Kidney tubule cell (primary cell): ENCODE measurements at places on chromosomes 13 and 19.
A peak's percentile ranks its signal among the peaks of the same experiment; 100 is the strongest.

DNA sequence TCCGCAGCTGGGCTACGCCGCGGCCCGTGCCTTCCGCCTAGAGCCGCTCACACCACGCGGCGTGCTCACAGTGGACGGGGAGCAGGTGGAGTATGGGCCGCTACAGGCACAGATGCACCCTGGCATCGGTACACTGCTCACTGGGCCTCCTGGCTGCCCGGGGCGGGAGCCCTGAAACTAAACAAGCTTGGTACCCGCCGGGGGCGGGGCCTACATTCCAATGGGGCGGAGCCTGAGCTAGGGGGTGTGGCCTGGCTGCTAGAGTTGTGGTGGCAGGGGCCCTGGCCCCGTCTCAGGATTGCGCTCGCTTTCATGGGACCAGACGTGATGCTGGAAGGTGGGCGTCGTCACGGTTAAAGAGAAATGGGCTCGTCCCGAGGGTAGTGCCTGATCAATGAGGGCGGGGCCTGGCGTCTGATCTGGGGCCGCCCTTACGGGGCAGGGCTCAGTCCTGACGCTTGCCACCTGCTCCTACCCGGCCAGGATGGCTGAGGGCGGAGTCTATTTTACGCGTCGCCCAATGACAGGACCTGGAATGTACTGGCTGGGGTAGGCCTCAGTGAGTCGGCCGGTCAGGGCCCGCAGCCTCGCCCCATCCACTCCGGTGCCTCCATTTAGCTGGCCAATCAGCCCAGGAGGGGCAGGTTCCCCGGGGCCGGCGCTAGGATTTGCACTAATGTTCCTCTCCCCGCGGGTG lies 7.4 kb downstream of the DBP start:
- no peak for DNase-seq

DNA sequence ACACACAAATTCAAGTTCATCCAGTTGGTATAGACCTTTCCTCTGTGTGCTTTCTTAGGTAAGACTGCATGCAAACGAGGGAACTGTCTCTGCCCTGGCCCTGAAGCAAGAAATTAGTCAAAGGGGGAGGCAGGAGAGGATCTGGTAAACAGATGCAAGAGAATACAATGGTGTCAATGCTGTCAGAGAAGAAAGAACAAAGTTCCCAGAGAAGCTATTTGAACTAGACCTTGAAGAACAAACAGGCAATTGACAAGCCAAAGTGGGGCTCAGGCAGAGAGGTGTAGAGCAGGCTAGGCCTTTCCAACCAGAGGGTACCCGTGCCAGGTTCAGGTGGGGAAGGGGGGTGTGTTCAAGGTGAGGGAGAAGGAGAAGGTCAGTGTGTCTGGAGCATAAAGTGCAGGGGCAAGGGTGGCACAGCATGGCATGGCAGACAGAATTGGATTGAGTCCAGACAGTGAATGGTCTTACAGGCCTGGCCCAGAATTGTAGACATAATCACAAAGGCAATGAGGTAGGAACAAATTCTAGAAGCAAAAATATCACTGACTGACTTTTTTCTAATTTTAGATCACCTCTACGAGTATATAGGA lies 95.0 kb upstream of the STARD13 start:
- no peak for DNase-seq

GRCh38 chr13:71663431-71663830 lies 203.6 kb downstream of the DACH1 start:
- peak; percentile 8 for DNase-seq

DNA sequence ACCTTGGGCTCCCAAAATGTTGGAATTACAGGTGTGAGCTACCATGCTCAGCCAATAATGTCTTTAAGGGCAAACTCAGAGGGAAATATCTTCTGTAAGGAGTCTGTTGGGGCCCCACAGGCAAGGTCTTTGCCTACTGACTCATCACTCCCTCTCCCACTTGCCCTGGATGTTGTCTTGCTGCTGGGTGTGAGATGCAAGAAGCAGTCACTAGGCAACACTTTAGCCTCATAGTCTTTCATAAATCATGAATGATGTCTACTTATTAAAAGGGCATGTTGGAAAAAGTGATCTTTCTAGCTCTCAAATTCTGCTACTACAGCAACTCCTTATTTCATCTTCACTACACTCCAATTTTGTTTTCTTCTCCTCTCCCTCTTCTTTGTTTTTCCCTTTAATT lies 34.6 kb upstream of the SLC10A2 start:
- peak; percentile 16 for DNase-seq

GRCh38 chr19:28500982-28501630 lies 711.8 kb downstream of the UQCRFS1 start:
- no peak for DNase-seq

GRCh38 chr13:110298505-110299282 lies 8.3 kb downstream of the COL4A1 start:
- no peak for DNase-seq

- DNase-seq, result no peak
These were observed 9.6 kb downstream of the ABHD8 start for GRCh38 chr19:17293605-17294004.

DNA sequence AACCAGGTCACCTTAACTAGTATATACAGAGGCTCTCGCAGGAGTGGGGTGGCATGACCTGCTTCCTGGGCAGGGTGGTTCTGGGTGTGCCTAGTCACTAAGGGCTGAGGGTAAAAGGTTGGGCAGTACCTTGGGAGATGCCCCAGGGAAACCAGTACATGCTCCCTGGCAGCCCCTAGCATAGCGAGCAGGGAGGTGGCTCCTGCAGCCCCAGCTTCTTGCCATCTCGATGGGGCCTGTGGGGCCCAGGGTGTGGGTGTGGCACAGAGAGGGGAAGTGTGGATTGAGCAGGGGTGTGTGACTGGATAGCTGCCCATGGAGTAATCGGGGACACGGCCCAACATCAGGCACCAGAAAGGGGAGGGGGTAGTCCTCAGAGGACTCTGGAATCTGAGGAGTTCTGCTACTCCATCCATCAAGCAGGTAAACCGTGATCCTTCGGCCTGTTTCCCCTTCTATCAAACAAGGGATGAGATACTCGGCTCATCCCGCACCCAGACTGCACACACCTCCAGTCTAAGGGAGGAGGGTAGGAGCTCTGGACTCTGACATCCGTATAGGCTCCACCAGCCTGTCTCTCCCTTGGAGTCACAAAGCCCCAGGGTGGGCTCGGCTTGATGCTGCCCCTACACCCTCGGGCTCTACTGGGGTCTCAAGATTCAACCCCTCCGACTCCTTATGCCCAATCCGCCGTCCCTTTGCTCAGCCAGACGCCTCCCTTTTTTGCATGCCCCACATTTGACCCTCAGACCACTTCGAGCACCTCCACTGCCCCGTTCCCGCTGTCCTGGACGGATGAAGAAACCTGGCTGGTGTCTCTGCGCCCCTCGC lies 1.1 kb downstream of the ZBTB45 start:
- no peak for DNase-seq

GRCh38 chr13:47252627-47253026 lies 355.8 kb upstream of the HTR2A start:
- no peak for DNase-seq
